Liver (tissue), 10 donors: ENCODE measurements at places on chromosomes 3 and 15. TPM values are rescaled to one million over a fixed set of nuclear protein-coding genes. Genes with fewer than 3 reads are reported as not detected.

HCN4 gene
- not detected for total RNA-seq

FSIP1 gene
- 0.09 TPM for total RNA-seq

CPN2 gene
- total RNA-seq: 20.4 TPM

TEX55 gene
- total RNA-seq: not detected

SPINK8 gene
- not detected for total RNA-seq

GOLGA6L4 gene
- 1.3 TPM for total RNA-seq

DNA sequence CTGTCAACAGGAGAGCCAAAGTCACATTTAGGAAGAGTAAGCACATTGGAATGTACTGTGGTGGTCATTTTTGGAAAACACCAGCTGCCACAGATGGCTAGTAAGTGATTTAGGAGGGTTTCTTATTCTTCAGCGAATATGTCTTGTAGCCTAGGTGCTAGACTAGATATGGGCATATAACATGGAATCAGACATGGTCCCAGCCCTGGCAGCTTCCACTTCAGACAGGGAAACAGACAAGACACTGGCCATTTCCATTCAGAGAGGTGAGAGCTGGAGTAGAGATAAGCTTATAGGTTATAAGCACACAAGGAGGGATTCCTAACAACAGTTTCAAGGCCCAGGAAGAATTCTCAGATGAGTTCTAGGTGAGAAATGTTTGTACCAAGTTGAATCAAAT, 28.2 kb upstream of the BFSP2 start:
- H3K27me3 ChIP-seq: no peaks in the 10 kb centered on the region
- H3K27ac ChIP-seq: no peak overlapping the region
- no peaks in the 10 kb centered on the region for H3K36me3 ChIP-seq
- DNase-seq: no peak
- no peak overlapping the region for H3K4me3 ChIP-seq
- H3K4me1 ChIP-seq: no peaks in the 10 kb centered on the region

- no peak overlapping the region for H3K4me3 ChIP-seq
- H3K36me3 ChIP-seq: no peaks in the 10 kb centered on the region
- no peak for DNase-seq
- H3K4me1 ChIP-seq: no peaks in the 10 kb centered on the region
Observed at GRCh38 chr3:23761440-23761896, 44.3 kb upstream of the UBE2E1 start.

GRCh38 chr3:69764121-69764741, 25.0 kb downstream of the MITF start:
- H3K27ac ChIP-seq: no peak overlapping the region
- H3K36me3 ChIP-seq: no peaks in the 10 kb centered on the region
- peaks cover 3% of the 10 kb centered on the region for H3K4me1 ChIP-seq

DNA sequence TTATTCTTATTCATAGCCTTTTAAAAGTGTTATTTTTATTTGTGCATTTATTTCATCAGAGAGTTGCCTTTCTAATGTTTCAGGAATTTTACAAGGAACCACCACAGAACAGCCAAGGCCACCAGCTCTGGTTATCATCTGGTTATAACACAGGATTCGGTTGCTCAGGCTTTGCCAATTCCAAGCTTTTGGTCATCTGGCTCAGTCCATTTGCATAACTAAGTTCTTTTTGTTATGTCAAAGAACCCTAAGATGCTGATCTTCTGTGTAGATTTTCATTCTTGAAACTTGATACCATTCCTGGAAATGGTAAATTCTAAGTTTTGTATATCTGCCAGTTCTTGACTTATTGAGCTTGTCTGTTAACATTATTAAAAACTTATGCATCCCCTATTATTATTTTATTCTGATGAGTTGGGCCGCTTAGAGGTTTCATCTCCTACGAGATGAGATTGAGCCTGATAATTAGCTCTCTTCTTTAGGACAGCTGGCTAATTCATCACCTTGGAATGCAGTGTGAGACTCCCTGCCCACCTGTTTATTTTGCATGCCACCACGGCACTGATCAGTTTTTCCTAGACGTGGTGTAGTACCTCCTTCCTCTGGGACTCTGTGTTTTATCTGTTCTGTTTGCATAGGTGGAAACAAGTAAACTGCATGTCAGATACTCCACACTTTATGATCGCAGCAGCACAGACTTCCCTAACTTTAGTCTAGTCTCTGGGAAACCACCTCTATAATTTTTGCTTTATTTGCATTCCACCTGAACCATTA, 264.8 kb downstream of the SLCO3A1 start:
- H3K27ac ChIP-seq: no peak overlapping the region
- no peaks in the 10 kb centered on the region for H3K27me3 ChIP-seq
- H3K4me3 ChIP-seq: no peak overlapping the region
- H3K4me1 ChIP-seq: peaks cover 27% of the 10 kb centered on the region
- no peak for DNase-seq

GRCh38 chr3:16430717-16431630, 82.5 kb downstream of the RFTN1 start:
- no peaks in the 10 kb centered on the region for H3K27me3 ChIP-seq
- H3K36me3 ChIP-seq: peaks cover 3% of the 10 kb centered on the region
- H3K27ac ChIP-seq: no peak overlapping the region
- peaks cover 3% of the 10 kb centered on the region for H3K4me1 ChIP-seq
- no peak overlapping the region for H3K4me3 ChIP-seq

DNA sequence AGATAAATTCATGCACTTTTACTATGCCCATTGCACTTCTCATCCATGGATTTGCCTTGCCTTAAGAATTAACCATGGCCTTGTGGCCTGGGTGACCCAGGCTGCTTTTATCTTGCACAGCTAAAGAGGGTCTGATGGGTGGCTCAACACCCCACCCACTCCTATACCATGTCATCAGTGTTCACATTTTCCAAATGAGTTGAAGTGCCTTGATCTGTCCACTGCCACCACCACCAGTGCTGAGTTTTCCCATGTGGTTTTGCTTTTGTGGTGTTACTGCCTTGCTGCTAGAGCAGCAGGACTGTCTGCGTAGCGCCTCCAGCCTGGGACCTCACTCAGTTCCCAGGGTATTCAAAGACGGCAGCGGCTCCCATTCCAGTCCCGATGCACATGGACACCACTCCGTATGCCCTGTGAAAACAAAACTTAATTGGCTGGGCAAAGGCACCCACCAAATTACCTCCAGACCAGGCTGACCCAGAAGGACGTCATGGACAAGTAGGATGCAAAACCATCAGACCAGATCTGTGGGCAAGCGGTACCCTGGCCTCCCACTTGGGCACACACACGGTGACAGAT, 14.1 kb downstream of the ACAA1 start:
- no peak overlapping the region for H3K27ac ChIP-seq
- no peak overlapping the region for H3K4me3 ChIP-seq
- peaks cover 47% of the 10 kb centered on the region for H3K4me1 ChIP-seq
- H3K27me3 ChIP-seq: no peaks in the 10 kb centered on the region

- H3K27me3 ChIP-seq: no peaks in the 10 kb centered on the region
- no peak for DNase-seq
- peaks cover under 1% of the 10 kb centered on the region for H3K4me1 ChIP-seq
- no peaks in the 10 kb centered on the region for H3K36me3 ChIP-seq
Observed at GRCh38 chr3:98906230-98906629, 4.7 kb upstream of the DCBLD2 start.

DNA sequence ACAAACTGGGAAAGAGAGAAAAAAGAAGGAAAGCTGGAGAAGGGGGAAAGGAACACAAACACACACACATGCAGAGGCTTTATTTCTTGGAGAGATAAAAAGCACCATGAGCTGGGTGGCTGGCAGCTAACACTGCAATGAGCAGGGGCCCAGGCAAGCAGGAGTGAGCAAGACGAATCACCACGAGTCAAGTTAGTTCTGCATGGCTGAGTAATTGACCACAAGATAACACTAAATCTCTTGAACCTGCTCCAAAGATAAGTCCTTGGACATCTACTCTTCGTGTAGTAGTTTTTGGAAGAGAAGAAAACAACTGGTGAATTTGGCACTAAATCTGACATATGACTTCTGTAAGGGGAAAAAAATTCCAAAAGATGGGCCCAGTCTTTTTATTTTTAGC, 100.9 kb downstream of the MYO5A start:
- no peak for DNase-seq
- no peak overlapping the region for H3K27ac ChIP-seq
- no peaks in the 10 kb centered on the region for H3K27me3 ChIP-seq
- no peaks in the 10 kb centered on the region for H3K4me1 ChIP-seq

- peak overlapping the region; percentile 86 for H3K4me3 ChIP-seq
- H3K36me3 ChIP-seq: no peaks in the 10 kb centered on the region
- H3K4me1 ChIP-seq: peaks cover 5% of the 10 kb centered on the region
- H3K27ac ChIP-seq: peak overlapping the region; percentile 62
- H3K27me3 ChIP-seq: no peaks in the 10 kb centered on the region
Observed at GRCh38 chr3:87088993-87089841, 98.3 kb upstream of the VGLL3 start.

DNA sequence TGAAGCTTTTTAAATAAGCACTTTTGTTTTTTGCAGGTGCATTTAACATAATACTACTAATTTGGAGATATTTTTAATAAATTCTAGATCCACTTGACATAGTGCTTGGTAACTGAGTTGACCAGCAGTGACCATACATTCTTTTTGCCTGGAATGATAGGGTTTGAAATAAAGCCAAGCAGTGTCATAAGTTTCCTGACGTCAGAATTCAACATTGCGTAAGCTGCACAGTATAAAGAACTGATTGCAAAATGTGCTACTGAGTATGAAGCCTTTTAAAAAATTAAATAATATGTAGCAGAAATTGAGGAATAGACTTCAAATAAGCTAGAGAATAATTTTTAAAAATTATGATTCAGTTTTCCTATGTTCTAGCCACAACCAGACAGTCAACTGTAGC, 454.6 kb upstream of the ARPP21 start:
- no peaks in the 10 kb centered on the region for H3K4me1 ChIP-seq
- no peak overlapping the region for H3K27ac ChIP-seq
- H3K36me3 ChIP-seq: no peaks in the 10 kb centered on the region
- no peak overlapping the region for H3K4me3 ChIP-seq
- no peak for DNase-seq
- no peaks in the 10 kb centered on the region for H3K27me3 ChIP-seq

DNA sequence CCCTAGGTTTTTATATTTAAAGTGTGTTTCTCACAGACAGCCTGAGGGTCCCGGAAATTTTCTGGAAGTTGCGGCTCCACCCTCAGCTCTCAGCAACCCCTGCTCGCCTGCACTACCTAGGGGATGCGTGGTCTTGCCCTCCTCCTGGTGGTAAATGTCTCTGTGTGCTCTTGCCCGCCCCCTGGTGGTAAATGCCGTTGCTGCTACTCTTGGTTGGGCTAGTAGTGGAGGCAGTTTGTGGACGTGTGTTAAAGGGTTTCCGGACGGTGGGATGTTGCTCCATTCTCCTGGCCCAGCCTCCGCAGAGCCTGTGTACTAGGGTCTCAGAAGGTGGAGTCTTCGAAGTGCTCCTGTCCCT, 27.4 kb downstream of the STOML1 start:
- no peak overlapping the region for H3K27ac ChIP-seq
- no peak overlapping the region for H3K4me3 ChIP-seq
- H3K4me1 ChIP-seq: peaks cover 3% of the 10 kb centered on the region
- peak; percentile 90 for DNase-seq

DNA sequence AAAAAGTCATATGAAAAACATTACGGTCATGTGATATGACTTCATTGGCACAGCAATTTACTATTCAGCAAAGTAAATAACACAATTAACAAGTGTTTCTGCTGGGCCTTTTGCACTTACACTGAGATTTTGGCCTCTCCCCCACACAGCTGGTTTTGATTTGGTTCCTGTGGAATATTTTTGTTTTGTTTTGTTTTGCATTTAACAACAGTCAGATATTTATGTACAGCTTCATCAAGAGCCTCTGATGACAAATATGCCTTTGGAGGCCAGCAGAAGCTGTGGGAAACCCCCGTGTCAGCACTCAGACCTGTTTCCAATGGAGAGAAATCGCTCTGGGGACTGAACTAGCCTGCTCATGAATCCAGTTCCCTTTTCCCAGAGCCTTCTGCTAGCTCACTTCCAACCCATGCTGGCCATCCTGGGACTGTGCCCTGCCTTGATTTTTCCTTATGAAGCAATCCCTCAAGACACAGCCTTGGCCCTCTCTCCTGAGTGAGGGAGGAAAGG, 161.9 kb downstream of the ATG7 start:
- no peaks in the 10 kb centered on the region for H3K27me3 ChIP-seq
- no peak overlapping the region for H3K27ac ChIP-seq
- no peak overlapping the region for H3K4me3 ChIP-seq
- no peaks in the 10 kb centered on the region for H3K4me1 ChIP-seq
- DNase-seq: no peak

GRCh38 chr3:112602217-112602838, 38.6 kb downstream of the CCDC80 start:
- H3K27me3 ChIP-seq: peaks cover 4% of the 10 kb centered on the region
- no peak overlapping the region for H3K27ac ChIP-seq
- H3K36me3 ChIP-seq: no peaks in the 10 kb centered on the region

GRCh38 chr3:123150449-123151215, 51.1 kb upstream of the SEC22A start:
- DNase-seq: peak; percentile 6
- no peaks in the 10 kb centered on the region for H3K27me3 ChIP-seq
- no peak overlapping the region for H3K27ac ChIP-seq
- H3K36me3 ChIP-seq: peaks cover 30% of the 10 kb centered on the region
- peaks cover 9% of the 10 kb centered on the region for H3K4me1 ChIP-seq

DNA sequence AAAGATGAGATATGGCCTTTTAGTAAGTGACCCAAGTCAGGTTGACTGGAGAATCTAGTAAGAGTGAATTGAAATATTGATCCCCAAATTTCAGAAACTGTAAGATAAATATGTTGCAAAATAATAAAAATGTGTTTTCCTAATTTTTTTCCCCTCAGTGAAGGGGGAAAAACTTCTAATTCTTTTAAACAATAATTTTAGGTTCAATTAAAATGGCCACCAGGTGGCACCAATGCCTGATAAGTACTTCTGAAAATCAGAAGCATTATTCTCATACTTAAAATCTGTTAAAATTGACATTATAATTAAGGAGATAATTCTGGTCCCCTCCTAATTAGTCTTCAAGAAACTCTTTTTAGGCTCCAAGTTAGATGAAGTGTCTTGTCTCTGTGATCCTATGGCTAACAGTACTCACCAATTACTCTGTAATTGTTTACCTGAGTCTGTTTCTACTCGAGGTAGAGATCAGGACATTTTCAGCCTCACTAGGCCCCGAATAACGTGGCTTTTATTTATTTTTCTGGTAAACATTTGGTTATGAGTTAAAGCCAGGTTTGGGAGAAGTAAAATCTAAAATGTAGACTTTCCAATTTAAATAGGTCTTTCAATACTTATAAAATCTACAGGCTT, 52.6 kb downstream of the NMD3 start:
- no peaks in the 10 kb centered on the region for H3K27me3 ChIP-seq
- DNase-seq: no peak
- no peak overlapping the region for H3K27ac ChIP-seq
- H3K4me3 ChIP-seq: no peak overlapping the region

- no peaks in the 10 kb centered on the region for H3K4me1 ChIP-seq
- no peaks in the 10 kb centered on the region for H3K27me3 ChIP-seq
- no peaks in the 10 kb centered on the region for H3K36me3 ChIP-seq
Observed at GRCh38 chr3:37556789-37557301, 304.8 kb upstream of the CTDSPL start.

DNA sequence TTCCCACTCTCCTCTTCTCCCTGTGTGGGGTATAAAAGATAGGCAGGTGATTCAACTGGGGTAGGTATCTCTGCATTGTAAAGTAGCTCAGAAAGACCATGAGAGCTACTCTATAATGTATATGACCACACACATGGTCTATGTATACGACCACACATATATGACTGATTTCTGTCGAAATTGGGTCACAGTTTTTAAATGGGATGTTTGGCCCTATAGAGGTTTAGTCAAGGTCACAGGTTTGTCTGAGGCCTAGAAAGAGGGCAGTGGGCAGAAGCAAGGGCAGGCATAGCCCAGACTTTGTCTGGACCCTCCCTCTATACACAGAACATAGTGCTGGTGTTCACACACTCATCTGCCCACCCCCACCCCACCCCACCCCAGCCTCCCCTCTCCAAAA, 4.4 kb downstream of the LAMP3 start:
- DNase-seq: no peak
- H3K36me3 ChIP-seq: no peaks in the 10 kb centered on the region
- no peaks in the 10 kb centered on the region for H3K4me1 ChIP-seq
- H3K27me3 ChIP-seq: no peaks in the 10 kb centered on the region
